NCI-H2029 (cell line): ENCODE measurements at places on chromosomes 1 and 21.

GRCh38 chr1:108505763-108506070 lies 54.2 kb upstream of the EEIG2 start:
- no peak for DNase-seq

DNA sequence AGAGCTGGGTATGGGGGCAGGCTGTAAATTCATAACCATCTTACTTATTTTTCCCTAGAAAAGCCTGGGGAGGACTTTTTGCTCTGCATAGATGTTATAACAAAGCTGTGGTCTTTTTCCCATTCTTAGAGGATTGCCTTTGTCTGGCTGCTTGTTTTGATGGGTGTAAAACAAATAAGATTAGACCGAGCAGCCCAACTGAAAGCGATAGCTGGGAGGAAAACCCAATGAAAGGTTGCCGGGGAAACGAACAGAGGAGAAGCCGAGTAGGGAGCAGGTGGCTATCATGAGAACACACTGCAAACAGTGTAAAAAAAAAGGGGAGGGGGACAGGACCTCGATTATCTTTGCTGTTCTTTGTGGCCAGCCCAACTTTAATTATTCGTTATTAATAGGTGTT lies 1.9 kb downstream of the ELAVL4 start:
- DNase-seq = peak; percentile 99

DNA sequence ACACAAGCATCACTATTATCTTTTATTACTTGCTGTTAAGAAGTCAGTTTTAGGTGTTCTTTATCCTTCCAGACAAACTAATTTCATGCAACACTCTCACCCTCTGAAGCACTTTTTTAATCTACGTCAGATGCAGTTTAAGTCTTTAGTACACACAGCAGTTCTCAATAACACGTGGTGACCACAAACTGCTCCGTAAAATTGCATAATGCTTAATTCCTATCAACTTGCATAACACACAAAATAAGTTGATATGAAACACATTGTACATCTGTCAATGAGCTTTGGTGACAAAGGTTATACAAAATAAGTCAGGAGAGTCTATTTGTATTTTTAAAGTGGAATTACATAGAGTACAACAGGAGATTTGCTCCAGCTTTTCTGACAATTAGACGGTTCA lies 140.9 kb upstream of the ETS2 start:
- no peak for DNase-seq

DNA sequence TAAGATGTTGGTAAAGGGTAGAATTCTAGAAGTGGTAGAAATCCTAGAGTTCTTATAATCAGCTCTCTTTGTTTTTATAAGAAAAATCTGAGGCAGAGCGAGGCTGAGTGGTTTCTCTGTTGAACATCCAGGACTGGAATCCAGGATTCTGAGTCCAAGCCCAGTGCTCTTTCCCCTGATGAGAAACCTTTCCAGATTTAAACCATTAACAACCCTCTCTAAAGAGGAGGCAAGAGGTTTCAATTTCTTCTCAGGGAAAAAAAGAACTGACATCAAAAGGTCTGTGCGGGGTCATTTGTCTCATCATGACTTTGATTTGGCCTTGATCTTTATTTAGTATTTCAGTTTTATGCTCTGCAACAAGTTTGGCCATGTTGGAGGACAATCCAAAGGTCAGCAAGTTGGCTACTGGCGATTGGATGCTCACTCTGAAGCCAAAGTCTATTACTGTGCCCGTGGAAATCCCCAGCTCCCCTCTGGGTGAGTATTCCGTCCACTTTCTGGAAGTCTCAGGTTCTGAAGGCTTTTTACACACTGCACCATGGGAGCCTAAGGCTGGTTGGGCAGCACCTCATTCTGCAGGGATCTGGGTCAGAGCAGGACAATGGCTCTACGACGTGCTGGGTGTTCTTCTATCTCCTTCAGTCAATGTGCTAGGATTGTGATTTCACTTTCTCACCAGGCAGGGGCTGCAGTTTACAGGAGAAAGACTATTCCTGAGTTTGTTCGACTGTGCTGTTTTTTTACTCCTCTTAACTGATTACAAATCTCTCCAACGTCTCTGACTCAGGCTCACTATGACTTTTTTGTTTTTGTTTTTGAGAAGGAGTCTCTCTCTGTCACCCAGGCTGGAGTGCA lies 18.9 kb upstream of the CCT8 start:
- no peak for DNase-seq

DNA sequence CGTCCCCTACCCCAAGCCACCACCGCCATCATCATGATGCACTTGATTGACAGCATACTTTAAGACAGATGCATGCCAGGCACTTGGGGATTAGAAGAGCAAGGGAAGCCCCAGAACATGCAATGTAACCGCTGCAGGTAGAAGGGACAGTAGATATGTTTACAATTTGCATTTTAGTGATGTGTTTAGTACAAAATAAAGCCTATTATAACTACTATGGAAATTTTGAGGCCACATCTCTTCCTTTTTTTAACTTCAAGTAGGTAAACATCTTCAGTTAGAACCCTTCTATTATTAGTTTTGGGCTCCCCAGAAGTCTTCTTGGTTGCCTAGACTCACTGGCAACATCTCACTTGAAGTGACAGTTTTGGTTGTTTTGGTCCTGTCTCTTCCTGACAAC lies 25.3 kb downstream of the CR1L start:
- DNase-seq = no peak

DNA sequence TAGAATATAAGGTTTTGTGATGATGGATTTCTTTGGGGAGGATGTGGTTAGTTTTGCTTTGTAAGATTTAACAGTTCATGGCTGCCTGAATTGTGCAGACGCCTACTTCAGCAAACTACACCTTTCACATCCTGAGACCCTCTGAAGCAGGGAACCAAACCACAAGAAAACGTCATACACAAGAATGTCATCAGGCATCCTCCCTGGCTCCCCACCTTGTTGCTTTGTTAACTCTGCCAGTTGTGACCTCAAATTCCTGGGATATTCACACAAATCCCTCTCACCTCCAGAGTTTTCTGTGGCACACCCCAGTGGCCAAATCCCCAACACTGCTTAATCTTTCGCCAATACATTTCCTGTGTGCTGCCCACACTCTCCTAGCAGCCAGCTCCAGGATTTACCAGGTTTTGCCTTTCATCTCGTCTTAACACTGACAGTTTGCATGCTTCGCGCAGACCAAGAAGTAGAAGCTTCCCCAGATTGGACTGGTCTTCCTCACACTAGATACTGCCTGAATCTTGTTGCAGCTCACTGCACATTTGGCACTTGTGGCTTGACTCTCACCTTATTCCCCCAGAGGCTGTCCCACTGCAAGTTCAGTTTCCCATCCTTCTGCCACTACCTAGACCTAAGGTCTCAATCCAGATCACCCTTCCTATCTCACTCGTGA lies 51.1 kb upstream of the CTTNBP2NL start:
- no peak for DNase-seq

GRCh38 chr1:96926176-96926575 lies 204.6 kb downstream of the PTBP2 start:
- no peak for DNase-seq

- no peak for DNase-seq
Observed at GRCh38 chr1:32746130-32746529, 43.6 kb upstream of the SYNC start.

DNA sequence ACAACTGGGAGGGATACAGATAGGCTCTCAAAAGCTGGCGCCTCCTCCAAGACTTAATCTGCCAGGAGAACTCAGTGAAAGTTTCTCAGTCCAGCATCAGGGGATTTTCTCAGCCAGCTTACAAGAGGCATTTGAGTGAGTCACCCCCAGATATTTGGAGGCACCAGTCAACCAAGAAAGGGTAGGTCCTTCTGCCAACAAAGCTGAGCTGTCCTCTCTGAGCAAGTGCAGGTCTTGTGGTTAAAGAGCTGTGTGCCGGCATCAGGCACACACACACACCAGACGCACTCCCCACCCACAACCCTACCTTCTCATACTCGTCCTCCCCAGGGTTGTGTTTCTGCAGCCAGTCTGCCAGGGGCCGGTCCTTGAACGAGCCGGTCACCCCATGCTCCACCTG lies 27.0 kb upstream of the PPP1R15B start:
- no peak for DNase-seq

DNA sequence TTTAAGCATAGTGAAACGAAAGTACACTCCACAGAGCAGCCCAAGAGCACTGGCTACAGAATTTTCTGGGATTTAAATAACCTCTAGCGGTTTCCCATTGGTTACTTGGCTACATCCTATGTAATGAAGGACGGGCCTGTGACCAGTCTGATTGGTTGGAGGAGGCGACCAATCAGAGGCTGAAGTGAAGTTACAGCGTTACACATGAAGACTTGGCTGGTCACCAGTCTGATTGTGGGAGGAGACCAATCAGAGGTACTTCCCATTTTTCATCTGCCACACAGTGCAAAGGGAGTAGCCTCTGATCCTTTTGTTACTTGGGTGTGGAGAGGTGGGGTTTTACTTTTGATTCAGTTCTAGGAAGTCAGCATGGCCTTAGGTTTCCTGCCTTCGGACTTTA lies 142.7 kb upstream of the SERTAD4 start:
- DNase-seq = no peak

DNA sequence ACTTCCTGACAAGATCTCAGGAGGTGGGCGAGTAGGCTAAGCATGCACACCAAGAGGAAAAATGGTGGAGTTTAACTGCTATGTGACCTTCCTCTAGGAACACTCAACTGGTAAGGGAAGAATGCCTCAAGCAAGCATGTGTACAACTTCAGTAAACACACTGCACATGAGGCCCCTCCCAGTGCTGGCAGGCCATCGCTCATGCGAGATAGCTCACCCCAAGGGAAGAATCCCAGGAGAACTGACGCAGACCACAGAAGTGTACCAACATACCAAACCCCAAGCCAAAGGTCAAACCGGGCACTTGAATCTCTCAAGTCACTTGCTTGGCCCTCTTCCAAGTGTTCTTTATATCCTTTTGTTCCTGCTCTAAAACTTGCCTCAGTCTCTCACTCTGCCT lies 40.5 kb upstream of the GALNT2 start:
- DNase-seq = no peak

- no peak for DNase-seq
Observed at GRCh38 chr1:81034291-81034690, 766.4 kb upstream of the ADGRL2 start.

GRCh38 chr1:15065291-15065690 lies 88.3 kb upstream of the TMEM51 start:
- no peak for DNase-seq
